Left cardiac atrium (tissue), 4 donors: ENCODE measurements at places on chromosomes 5 and 9.

GRCh38 chr5:130222573-130222972 lies 318.3 kb downstream of the CHSY3 start:
- no peak for DNase-seq

DNA sequence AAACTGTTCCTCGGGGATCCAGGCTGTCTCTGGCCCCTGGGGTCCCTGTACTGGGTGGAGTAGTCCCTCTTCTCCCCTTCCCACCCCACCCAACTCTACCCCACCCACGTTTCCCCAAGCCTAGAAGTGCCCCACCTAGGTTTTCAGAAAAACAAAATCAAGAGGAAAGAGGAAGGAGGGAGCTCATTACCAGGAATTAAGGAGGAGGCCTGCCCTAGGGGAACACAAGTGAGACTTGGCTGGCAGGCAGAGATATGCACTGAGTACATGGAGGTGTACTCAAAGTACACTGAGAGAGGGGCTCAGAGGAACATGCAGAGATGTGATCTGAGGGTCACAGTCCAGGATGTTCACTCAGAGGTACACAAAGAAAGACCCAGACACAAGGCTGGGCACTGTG lies 10.2 kb downstream of the AQP3 start:
- no peak for DNase-seq

GRCh38 chr9:6382681-6383080 lies 30.3 kb upstream of the UHRF2 start:
- no peak for DNase-seq

DNA sequence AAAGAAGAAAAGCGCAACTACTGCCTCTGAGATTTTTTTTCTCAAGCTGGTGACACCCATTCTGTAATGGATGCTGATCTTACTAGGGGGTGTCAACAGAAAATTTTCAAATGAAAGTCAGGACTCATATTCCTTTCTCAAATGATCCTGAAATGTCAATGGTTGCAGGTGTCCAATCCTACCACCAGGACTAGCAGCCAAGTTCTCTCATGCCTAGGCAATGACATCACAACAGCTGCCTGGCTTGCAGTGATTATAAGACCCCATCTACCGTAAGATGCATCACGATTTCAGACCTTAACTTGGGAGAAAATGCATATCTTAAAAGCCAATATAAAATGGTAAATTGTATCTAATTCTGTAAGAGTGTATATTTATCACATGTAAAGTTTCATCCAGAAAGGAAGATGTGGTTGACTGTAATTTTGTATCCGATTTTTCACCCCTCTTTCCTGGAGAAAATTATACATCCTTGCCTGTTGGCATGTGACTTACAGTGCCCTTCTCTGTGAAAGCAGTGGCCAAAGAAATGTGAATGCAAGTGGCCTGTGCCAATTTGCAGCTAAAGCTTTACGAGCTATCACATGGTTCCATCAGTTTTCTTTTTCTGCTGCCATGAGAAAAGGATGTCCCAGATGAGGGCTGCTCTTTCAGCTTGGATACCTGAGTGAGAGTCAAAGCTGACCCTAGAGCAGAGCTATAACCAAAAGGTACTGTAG lies 104.4 kb downstream of the DENND1A start:
- no peak for DNase-seq

DNA sequence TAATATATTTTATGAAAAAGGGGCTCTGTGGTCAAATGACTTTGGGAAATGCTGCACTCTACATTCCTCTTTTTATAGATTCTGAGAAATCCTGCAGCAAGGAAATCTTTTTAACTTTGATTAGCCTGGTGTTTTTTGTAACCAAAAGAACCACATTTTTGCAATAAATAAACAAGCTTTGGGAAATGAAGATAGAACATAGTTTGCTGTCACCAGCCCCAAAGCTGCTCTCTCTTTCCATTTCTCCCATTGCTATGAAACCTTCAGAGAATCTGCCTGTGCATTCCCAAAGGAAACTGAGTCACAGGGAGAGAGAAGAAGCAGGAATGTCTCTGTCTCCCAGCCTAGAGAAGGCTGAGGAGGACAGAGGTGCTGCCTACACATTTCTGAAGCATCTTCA lies 59.0 kb downstream of the COL15A1 start:
- DNase-seq: no peak
